ENCODE measurements at places on chromosomes 2 and 18.
A peak's percentile ranks its signal among the peaks of the same experiment; 100 is the strongest.

DNA sequence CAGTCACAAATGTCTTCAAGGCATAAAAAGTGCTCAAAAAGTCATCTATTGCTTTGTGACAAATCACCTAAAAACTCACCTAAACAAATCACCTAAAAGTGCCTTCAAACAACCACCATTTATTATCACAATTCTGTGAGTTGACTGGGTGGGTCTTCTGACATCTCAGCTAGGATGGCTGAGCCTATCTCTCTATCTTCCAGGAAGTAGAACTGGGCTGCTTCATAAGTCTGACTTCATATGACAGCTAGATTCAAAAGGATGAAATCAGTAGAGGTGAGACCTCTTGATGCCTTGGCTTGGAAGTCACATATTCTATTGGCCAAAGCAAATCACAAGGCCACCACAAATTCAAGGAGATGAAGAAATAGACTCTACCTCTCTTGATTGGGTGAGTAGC, 199.2 kb upstream of the SLC39A10 start:
- DNase-seq = no peak

DNA sequence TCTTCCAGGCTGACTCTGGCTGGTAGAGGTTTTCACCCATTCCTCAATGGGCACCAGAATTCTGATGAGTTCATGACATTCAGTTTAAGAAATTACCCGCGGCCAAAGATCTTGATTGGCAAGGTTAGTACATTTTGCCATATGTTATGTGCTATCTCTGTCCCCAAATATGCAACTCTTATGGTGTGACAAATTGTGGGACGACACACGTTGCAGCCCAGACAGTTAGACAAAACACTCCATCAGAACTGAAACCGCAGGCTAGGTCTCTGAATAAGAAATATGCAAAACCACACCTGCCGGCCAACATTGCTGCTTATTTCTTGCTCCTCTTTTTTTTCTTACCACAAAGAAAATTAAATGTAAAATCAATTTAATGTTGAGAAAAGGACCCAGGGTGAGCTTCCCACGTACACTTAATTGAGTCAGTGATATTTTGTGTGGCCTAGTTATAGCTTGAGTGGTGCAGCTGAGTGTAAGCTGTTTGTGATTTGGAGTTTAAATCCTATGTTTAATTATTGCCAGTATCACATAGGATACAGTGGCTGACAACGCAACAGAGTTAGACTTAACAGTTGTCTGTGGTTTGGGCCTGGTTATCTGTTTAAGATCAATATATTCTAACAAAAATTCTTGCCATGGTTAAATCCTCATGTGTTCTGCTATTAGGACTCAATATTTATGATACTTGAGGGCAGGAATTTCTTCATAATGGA, 35.7 kb upstream of the LTBP1 start:
- DNase-seq = peak; percentile 6

DNA sequence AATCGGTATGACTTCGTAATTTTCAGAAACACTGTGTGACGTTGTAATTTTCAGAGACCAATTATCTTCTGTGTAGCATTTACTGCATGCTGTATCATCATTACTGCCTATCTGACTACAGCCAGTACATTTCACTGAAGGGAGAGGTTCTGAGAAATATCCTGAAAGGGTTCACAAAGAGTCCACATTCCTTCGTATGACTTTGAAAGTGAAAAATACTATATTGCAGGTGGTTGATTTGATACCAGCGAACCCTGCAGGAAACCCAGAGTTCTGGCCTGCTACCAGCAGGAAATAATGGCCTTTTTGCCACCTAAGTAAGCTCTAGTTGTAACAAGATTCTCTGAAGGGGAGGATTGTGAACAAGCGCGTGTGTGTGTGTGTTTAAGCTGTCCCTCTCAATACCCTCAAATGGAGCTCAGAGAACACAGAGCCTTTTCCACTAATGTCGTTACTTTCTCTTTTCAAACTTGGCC, 155.5 kb downstream of the ARHGAP28 start:
- DNase-seq = no peak

DNA sequence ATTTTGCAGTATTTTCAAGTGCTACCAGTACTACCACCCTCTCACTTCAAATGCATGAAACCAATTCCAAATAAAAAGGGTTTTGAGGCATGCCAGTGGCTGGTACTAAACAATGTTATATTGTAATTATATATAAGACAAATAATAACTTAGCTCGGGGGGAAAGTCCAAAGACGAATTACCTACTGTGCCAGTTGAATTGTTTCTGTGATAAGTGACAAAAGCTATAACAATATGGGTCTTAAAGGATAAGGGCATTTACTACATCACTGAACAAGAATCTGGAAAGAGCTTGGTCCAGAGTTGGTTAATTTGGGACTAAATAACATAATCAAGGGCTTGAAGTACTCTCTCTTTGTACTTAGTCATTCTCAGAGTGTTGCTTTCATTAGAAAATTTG, 404.7 kb upstream of the CHAC2 start:
- DNase-seq = no peak

DNA sequence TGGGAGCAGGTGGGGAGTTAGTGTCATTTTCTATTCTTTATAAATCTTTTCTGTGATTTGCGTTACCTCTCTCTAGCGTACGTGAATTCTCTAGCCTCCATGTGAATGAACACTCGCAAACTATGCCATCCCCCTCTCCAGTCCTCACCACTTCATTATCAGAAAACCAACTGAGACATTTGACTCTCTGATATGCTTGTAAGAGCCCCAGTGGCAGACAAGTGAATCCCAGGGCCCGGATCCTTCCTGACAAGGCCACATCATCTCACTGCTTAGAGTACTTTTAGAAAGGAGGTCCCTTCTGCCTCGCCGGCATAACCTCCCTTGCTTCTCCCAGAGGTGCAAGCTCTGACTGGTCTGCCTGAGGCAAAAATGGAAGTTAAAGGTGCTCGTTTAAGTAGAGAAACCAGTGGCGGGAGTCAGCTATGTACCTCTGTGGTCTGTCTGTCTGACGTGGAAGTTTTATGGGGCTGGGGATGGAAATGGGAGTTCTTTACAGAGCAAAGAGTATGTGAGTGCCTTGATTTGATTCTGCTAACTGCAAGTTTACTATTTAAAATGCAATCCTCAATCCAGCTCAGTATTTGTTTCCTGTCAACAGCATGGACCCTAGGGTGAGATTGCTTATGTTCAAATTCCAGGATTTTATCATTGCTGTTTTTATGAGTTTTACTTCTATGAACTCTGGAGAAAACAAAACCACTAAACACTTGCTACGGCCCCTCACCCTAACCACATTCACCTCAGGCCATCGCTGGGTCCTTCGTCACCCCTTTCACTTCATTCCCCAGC, 114.9 kb upstream of the MSTN start:
- DNase-seq = peak; percentile 66

GRCh38 chr2:206989311-206989710, 50.0 kb downstream of the CPO start:
- DNase-seq = peak; percentile 26

GRCh38 chr2:174994381-174994780, 10.8 kb downstream of the CHN1 start:
- DNase-seq = no peak

DNA sequence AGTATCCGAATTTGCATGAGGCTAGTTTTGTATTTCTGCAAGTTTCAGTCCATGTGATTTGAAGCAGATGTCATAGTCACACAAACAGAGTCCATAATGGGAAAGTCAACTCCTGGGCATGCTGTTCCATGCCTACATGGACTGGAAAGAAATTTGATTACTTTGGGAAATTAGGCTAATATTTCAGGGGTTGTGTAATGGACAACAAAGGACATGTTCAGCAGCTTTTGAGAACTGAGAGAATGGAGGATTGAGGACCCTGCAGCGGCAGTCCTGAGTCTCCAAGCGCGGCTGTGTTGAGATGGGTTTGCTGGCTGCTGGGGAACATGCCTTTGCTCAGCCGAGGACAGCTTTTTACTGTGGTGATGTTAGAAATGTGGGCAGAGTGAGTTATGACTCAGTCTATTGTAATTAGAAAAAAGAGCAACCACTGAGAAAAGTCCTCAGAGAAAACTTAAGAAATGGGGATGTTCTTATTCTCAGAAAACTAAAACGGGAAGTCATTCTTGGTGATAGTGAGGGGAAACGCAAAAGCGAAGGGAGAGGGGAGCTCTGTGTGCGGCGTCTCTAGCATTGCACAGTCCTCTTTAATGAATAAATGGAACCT, 149.2 kb downstream of the FAM210A start:
- DNase-seq = peak; percentile 52

- no peak for DNase-seq
Measured at GRCh38 chr2:43027097-43027873, 199.1 kb downstream of the ZFP36L2 start.

DNA sequence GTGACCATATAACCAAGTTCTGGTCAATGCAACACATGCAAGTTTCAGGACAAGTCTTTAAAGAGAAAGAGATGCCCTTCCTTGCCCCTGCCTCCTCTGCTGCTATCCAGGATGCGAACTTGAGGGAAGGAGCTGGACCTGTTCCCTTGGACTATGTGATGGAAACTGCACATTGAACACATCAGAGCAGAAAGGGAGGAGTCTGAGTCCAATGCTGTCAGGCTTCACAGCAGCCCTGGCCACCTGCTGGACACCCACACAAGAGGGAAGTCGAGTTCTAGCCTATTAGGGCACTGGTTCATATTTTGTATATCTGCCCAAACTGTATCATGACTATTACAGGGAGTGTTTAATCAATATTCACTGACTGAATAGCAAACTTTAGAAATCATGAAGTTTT, 38.3 kb upstream of the TEX51 start:
- no peak for DNase-seq

- peak; percentile 28 for DNase-seq
Measured at GRCh38 chr2:181900007-181900651, 8.6 kb downstream of the ITPRID2 start.

DNA sequence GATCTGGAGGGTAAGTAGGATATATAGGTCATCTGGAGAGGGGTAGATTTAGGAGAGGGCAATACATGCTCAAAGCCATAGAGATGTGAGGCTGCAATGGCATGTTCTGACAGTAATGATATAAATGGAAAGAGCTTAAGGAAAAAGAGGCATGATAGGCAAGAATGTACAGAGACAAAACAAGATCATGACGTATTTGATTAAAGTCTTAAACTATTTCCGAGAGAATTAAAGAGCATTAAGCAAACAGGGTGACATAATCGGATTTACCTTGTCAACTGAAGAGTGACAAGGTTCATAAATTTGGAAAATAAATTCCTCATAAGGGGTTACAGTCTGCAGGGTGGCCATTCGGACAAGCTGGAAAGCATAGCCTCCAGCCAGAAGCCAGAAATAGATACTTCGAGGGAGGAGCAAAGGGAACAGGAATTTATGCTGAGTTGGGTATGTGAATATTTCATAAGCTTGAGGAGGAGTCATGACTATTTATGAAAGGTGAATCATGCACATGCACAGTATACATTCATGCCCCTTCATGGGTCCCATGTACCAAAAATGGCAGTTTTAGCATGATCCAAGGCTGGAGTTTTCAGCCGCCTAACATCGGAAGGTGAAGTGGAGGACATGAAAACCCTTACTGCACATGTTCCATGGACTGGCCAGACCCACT, 396.2 kb upstream of the VWC2L start:
- no peak for DNase-seq

GRCh38 chr2:37779139-37779538, 107.7 kb upstream of the CDC42EP3 start:
- DNase-seq = no peak

GRCh38 chr2:168816369-168816768, 13.9 kb downstream of the NOSTRIN start:
- peak; percentile 71 for DNase-seq

DNA sequence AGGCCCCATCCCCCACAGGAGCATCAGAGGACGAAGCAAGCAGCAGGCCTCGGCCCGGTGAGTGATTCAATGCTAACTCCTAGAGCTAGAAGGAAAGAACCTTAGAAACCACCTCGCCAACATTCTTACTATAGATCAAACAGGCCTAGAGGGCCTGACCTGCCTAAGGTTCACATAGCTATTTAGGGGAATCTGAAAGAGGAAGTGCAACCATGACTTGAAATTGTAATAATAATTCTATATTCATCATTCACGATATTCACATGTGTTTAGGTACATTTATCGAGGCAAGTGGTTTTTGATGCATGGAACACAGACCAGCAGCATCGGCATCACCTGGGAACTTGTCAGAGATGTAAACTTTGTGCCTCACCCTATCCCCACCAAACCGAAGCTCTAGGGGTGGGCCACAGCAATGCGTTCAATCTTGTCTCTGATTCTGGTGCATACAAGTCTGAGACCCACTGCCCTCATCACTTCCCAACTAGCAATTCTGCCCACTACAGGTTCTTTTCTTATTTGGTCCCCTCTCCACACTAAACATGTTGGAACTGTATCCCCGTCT, 78.0 kb upstream of the DNMT3A start:
- DNase-seq = no peak

DNA sequence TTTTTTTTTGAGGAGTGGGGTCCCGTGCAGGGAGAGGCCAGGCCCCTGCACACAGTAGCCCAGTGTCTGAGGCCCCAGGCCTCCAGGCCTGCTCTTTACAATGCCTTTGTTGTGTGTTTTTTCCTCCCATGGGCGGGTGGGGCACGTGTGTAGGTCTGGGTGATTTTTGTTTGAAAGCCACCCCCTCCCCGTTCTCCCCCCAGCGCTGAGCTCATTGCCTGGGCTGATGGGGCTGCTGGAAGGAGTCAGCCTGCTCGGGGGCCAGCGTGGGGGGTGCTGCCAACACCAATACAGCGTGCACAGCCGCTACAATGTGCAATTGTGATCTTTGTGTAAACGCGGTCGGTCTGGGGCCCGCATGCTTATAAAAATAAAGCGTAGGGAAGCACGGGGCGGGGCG, 142.7 kb downstream of the DYSF start:
- DNase-seq = no peak

DNA sequence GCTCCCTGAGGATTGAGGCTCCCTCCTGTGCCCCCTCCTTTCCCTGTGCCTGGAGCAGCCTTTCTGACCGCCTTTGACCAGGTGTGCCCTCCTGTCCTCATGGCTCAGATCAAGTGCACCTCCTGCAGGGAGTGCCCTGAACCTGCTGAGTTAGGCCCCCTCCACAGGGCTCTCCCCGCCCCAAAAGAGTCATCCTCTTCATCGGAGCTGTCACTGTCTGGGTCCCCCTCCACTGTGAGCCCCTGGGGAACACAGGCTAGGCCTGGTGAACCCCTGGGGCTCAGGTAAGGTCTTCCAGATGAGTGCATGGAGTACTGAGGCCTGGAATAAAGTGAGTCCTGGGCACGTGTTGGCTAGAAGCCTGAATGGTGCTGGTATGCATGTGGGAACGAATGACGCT, 173.5 kb downstream of the INHBB start:
- DNase-seq = no peak

DNA sequence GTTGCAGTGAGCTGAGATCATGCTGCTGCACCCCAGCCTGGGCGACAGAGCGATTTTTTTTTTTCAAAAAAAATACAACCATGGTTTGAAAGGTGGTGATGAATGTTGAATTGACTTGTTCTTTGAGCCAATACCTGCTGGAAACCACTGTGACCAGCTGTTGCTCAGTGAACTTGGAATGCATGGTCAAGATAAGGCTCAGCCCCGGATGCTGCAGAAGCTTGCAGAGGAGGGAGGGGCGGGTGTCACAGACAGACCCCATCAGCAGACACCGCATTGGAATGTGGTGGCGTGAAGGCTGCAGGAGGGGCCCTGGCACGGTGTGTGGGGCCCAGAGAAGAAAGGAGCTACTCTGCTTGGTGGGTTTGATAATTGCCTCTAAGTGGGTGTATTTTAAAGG, 91.6 kb downstream of the ITGB1BP1 start:
- no peak for DNase-seq

GRCh38 chr2:228590681-228591080, 409.2 kb upstream of the SPHKAP start:
- DNase-seq = no peak

GRCh38 chr2:219000569-219000960, 7.3 kb upstream of the CRYBA2 start:
- DNase-seq = no peak

Measured in M059J (cell line).